Activated T-helper 1 cell treated with Interleukin-2 at 50 U/mL for 16 hours (primary cell): ENCODE measurements at places on chromosomes 16 and 17.

DNA sequence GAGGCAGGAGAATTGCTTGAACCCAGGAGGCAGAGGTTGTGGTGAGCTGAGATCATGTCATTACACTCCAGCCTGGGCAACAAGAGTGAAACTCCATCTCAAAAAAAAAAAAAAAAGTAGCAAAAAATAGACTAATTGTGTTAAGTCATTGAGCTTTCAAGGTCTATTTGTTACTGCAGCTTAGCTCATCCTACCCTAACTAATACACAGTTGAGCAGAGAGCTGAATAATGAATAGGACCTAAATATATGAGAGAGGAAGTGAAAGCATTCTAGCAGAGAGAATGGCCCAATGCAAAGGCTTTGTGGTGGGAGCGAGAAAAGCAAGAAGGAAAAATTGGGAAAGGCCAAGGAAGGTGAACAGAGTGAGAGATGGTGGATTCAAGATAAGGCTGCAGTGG lies 128.3 kb downstream of the AXIN2 start:
- DNase-seq: no peak

- DNase-seq: no peak
Measured at GRCh38 chr16:81817789-81818567, 38.9 kb downstream of the PLCG2 start.

DNA sequence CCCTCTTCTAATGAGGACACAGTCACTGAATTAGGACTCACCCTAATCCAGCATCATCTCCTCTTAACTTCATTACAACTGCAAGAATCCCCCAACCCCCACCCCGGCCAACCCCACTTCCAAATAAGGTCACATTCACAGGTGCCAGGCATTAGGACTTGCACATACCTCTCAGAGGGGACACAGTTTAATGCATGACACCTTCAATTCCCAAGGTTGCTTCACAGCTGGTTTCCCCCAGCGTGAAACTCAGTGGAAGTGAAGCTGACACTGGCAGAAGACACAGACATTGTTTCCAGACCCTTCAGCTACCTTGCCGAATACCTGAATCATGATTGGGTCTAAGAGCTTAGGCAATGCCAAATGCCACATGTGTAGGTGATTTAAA lies 217.0 kb upstream of the DYNLRB2 start:
- DNase-seq: no peak

DNA sequence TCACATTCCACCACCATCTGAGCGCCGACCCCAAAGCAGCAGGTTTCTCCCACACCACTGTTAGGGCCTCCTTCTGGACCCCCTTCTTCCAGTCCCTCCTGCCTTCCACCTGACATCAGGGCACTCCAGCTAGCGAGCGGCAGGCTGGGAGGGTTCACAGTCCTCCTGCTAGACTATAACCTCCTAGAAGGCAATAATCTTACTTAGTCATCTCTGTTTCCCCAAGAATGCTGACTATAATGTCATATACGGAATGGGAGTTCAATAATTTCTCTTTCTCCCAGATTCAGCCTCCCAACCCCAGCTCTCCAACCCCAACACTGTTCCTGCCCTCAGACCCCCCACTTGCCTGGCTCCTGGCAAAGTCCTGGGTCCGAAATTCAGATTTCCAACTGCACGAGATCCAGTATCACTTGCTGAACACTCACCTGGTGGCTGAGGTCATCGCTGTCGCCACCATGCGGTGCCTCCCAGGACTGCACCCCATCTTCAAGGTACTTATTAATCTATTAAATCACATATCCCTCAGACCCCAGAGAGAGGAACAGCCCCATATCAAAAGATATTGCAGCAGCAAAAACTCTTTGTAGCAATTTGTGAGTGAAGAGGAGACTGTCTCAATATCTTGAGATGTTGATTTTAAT lies 5.6 kb downstream of the ALOX12 start:
- DNase-seq: no peak

- no peak for DNase-seq
Measured at GRCh38 chr16:11950388-11950787, 8.5 kb upstream of the NPIPB2 start.

GRCh38 chr16:86752582-86753175 lies 174.3 kb downstream of the FOXL1 start:
- no peak for DNase-seq

GRCh38 chr16:46673320-46674013 lies 15.5 kb downstream of the VPS35 start:
- no peak for DNase-seq

- no peak for DNase-seq
Measured at GRCh38 chr17:9024497-9024896, 3.2 kb downstream of the NTN1 start.

GRCh38 chr16:86502856-86503748 lies 7.2 kb upstream of the FOXF1 start:
- DNase-seq: no peak

- no peak for DNase-seq
Measured at GRCh38 chr17:9434642-9435057, 141.0 kb downstream of the STX8 start.

- DNase-seq: no peak
Measured at GRCh38 chr17:32240750-32241149, 24.9 kb upstream of the RHBDL3 start.

DNA sequence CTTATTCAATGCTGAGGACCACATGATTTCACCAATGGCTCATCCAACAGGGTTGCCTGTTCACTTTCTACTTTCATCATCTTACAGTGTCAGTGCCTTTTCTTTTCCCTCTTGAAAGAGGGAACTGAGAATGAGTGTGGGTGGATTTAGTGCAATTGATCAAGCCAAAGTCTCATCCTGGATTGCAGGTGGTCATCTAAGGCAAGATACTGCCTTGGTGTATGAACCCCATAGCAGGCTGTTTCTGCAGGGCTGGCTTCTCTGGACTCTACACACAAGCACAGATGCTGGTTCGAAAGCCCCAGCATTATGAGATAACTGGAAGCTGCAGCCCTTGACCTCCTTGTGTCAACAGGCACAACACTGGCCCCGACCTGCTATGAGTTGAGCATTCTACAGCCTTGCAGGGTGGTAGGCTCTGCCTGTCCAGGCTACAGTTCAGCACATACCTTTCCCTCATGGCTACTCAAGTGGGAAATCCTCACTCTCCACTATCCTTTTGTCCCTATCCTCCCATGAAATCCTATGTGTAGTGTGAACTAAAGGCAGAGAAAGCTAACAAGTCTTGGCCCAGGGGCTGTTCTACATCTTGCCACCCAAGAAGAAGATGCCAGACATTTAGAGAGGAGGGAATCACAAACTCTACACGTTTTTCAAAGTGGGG lies 358.7 kb downstream of the SLC39A11 start:
- DNase-seq: no peak

DNA sequence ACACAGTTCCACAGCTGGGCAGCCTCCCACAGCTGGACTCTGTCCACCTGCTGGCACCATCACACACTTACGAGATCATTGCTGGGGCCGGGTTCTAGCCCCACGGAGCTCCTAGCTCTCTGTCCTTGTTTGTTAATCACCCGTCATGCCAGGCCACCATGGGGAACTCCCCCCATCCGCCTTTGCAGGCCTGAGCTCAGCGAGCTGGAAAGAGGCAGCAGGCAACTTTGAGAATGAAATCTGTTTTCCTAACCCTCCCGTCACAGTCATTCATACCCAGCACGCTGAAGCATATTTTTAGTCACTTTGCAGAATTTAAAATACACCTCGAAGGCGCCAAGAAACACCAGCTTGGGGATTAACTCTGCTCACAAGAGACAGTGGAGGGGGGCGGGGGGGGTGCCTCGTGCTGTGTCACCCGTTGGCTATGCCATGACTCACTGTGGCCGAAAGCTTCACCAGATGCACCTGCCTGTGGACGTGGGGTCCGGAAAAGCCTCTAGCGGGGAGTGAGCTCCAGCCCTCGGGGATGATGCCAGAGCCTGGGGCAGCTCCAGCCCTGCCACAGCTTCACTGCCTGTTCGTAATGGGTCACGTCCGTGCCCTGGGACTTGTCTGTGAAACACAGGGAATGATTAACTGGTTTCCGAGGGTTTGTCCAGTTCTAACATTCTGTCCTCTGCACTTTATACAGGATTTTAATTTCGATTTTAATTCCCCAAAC lies 1.4 kb upstream of the SPNS2 start:
- DNase-seq: no peak

- DNase-seq: no peak
Measured at GRCh38 chr17:73096211-73096610, 3.7 kb upstream of the SLC39A11 start.

DNA sequence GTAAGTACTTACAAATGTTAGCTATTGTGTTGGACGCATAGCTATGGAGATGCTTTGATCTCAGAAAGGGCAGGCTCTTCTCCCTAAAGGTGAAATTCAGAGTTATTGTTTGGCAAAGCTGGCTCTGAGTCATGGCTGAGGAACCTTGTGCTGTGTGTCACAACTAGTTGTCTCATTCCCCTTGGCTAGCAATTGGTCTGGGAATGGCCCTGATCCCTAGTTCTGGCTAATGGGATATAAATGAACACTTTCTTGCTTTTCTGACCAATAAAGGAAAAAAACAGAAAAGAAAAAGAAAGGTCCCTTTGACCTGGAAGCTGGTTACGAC lies 210.6 kb downstream of the MAP2K4 start:
- DNase-seq: no peak

GRCh38 chr16:68713361-68713760 lies 23.7 kb upstream of the CDH1 start:
- no peak for DNase-seq

DNA sequence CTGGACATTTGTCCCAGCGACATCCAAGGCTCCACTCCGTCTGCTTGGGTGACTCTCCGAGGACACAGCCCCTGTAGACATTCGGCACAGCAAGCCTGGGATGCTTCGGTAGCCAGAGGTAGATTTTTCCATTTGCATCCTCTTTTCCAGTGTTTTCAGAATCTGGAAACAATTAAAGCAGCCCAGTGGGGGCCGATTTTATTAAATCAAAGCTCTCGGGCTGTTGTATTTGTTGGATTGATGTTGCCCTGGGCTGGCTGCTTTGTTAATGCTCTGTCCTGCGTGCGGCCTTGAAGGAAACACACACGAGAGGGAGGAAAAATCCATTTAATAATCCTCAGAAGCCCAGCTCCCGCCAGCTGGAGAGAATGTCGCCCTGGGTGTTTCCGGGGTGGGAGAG lies 158.1 kb upstream of the CIBAR2 start:
- no peak for DNase-seq

GRCh38 chr17:68513932-68514331 lies 1.7 kb downstream of the PRKAR1A start:
- DNase-seq: no peak
